ENCODE measurements at places on chromosomes 6 and 20. TPM values are rescaled to one million over a fixed set of nuclear protein-coding genes. Genes with fewer than 3 reads are reported as not detected.

GRCh38 chr6:125858427-125859320, 67.9 kb downstream of the NCOA7 start:
- peak; percentile 69 for DNase-seq
- H3K27ac ChIP-seq: no peak overlapping the region
- H3K4me1 ChIP-seq: no peaks in the 10 kb centered on the region
- H3K36me3 ChIP-seq: no peaks in the 10 kb centered on the region
- H3K4me3 ChIP-seq: no peak overlapping the region

DNA sequence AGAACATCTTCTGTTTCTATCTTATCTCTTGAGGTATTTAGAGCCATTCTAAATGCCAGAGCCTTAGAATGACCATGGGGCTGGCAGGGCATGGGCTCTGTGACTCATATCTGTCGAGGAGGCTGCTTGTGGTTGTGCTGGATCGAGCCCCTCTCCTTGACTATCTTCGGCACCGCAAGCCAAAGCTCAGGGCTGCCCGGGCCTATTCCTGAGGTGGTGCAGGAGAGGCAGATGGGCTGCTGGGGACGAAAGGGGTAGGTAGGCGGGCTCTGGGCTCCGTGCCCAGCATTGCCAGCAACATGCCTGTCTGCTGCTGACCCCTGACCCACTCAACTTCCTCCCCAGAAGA, 89.9 kb downstream of the NOL4L start:
- no peak overlapping the region for H3K4me3 ChIP-seq
- no peaks in the 10 kb centered on the region for H3K36me3 ChIP-seq
- H3K27ac ChIP-seq: no peak overlapping the region
- no peak for DNase-seq

DNA sequence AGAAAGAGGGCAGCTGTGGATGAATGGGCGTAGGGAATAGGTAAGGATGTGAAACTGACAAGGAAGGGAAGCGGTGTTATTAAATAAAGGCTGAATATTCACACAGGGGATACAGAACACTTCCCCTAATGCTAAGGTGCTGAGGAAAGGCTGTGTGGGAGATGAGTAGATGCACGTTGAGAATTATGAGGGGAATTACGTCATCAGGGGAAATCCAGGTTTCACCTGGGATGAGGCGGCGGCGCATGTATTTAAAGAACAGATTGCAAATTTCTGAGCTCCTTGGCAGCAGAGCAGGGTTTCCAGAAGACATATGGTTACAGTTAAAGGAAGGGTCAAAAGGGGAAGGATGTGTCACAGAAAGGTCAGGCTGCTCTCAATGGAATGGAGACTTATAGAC, 28.7 kb upstream of the EDN1 start:
- DNase-seq: no peak
- no peaks in the 10 kb centered on the region for H3K4me1 ChIP-seq
- no peaks in the 10 kb centered on the region for H3K36me3 ChIP-seq
- H3K27me3 ChIP-seq: no peaks in the 10 kb centered on the region
- no peak overlapping the region for H3K4me3 ChIP-seq
- H3K27ac ChIP-seq: no peak overlapping the region

DNA sequence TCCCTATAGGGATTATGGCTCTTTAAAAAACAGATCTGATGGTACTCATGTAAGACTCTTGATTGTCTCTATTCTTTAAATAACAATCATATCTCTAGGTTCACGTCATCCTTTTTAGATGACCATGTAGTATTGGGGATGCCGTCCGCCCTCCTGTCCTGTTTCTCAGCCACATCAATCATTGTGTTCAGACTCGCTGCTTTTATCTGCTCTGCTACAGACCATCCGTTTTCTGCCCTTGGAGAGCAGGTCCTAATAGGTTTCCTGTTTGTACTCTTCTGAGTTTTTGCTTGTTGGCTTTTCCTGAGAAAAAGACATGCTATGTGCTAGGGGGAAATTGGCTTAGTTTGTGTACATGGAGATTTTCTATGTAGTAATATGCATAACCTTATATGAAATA, 76.8 kb downstream of the SASH1 start:
- no peaks in the 10 kb centered on the region for H3K36me3 ChIP-seq
- no peak overlapping the region for H3K27ac ChIP-seq
- no peaks in the 10 kb centered on the region for H3K27me3 ChIP-seq
- DNase-seq: no peak
- no peak overlapping the region for H3K4me3 ChIP-seq

DNA sequence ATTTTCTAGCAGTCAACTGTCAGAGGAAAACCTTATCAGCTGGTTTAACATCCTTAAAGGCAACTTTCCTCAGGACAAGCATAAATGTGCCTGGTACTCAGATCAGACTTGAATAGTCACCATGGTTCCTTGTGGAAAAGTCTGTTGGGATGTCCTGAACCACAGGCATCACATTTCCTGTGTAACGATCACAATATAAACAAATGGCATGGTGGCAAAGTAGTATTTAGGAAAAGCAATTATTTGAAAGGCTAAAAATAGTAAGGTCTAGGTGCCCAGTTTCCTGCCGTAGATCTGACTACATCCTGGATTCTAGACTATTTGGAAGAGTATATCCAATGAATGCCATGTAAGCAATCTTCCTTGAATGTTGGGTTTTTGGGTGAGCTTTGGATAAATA, 271.9 kb upstream of the AGPAT4 start:
- no peaks in the 10 kb centered on the region for H3K4me1 ChIP-seq
- H3K27me3 ChIP-seq: no peaks in the 10 kb centered on the region
- H3K4me3 ChIP-seq: no peak overlapping the region

- peaks cover 10% of the 10 kb centered on the region for H3K4me1 ChIP-seq
- no peak overlapping the region for H3K27ac ChIP-seq
- H3K27me3 ChIP-seq: no peaks in the 10 kb centered on the region
These were observed 12.1 kb downstream of the FOXS1 start for GRCh38 chr20:31833130-31833930.

GRCh38 chr6:7725849-7726415, at the start of gene BMP6:
Gene BMP6 (plus strand): TSS chr6:7726099. CDS start chr6:7726956, 857 bp downstream.
- H3K4me3 ChIP-seq: peak within 1 kb of the TSS; percentile 57
- peak; percentile 83 for DNase-seq
- H3K27me3 ChIP-seq: peaks cover 56% of the 10 kb centered on the region
- no peaks in the 10 kb centered on the region for H3K36me3 ChIP-seq
- peaks cover 8% of the 10 kb centered on the region for H3K4me1 ChIP-seq
- no peak within 1 kb of the TSS for H3K27ac ChIP-seq

DNA sequence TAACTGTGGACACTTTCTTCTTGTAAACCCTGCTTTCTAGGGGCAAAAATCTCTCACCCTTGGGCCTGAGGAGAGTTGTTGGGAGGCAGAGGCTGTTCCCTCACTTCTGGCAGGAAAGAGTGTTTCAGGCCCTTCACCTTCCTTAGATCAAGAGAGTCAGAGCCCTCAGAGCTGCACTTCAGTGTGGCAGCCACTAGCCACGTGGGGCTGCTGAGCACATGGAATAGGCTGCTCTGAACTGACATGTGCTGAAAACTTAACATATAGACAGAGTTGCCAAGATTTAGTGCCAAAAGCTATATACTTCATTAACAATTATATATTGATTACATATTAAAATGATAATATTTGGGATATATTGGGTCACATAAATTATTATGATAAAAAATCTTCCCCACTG, 4.4 kb upstream of the LMBRD1 start:
- DNase-seq: no peak
- H3K36me3 ChIP-seq: no peaks in the 10 kb centered on the region
- no peak overlapping the region for H3K4me3 ChIP-seq
- H3K27me3 ChIP-seq: no peaks in the 10 kb centered on the region
- peaks cover 3% of the 10 kb centered on the region for H3K4me1 ChIP-seq

DNA sequence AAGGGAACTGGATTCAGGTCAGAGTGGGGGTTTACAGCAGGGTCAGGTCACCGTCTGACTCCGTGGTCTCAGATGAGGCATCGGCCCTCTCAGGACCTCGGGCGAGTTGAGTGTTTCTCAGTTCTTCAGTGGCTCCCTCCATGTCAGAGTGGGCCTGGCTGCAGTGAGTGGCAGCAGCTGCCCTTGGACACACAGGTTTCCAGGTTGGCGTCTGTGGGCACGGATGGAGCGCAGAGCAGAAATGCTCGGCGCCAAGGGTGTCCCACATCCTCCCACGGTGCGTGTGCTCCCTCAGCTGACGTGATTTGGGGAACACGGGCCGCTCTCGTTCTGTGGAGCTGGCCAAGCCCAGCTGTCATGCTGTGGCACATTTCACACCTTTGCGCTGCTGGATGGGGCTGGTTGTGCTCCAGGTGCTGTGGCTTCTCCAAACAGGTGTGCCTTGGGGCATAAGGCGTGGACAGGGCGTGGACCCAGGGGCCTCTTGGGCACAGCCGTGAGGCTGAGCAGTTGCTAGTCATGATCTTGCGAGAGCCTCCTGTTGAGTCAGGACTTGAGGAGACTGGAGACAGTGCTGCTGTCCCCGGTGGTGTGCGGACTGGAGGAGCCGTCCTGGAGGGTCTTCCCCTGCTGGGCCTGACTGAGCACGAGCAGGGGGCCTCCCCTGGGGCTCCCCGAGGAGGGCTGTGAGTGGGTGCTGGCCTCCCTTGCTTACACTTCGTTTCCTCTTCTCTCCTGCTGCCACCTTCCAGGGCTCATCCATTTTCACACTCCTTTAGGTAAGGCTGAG, 9.5 kb upstream of the DNAJC5 start:
- H3K36me3 ChIP-seq: peaks cover 43% of the 10 kb centered on the region
- H3K4me1 ChIP-seq: no peaks in the 10 kb centered on the region
- no peak overlapping the region for H3K27ac ChIP-seq
- no peak for DNase-seq
- no peak overlapping the region for H3K4me3 ChIP-seq

GRCh38 chr6:87697581-87698546, 4.2 kb downstream of the AKIRIN2 start:
- no peak for DNase-seq
- H3K27me3 ChIP-seq: no peaks in the 10 kb centered on the region
- H3K27ac ChIP-seq: no peak overlapping the region
- no peaks in the 10 kb centered on the region for H3K36me3 ChIP-seq

DNA sequence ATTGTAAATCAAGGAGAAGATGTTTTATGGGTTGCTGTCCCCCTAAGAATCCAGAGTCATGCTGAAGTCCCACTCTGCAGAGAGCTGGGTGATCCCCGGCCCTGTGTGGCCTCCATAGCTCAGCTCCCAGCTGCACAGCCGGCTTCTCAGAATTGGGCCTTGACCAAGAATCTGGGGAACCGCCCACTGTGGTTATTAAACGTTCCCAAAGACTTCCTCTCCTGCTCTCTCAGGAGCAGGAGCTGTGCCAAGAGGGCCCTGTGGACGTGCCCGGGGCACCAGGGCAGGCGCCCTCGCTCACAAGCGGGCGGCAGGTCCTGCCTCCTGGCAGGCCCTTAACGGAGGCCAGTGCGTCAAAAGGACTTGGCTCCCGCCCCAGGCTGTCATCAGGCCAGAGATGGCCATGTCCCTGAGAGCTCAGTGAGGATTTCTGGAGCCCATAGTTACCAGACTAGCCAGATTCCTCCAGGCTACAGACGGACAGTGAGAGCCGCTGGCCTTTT, 30.4 kb downstream of the ZC3H12D start:
- no peak for DNase-seq
- H3K4me3 ChIP-seq: no peak overlapping the region
- no peaks in the 10 kb centered on the region for H3K4me1 ChIP-seq
- no peaks in the 10 kb centered on the region for H3K36me3 ChIP-seq

DNA sequence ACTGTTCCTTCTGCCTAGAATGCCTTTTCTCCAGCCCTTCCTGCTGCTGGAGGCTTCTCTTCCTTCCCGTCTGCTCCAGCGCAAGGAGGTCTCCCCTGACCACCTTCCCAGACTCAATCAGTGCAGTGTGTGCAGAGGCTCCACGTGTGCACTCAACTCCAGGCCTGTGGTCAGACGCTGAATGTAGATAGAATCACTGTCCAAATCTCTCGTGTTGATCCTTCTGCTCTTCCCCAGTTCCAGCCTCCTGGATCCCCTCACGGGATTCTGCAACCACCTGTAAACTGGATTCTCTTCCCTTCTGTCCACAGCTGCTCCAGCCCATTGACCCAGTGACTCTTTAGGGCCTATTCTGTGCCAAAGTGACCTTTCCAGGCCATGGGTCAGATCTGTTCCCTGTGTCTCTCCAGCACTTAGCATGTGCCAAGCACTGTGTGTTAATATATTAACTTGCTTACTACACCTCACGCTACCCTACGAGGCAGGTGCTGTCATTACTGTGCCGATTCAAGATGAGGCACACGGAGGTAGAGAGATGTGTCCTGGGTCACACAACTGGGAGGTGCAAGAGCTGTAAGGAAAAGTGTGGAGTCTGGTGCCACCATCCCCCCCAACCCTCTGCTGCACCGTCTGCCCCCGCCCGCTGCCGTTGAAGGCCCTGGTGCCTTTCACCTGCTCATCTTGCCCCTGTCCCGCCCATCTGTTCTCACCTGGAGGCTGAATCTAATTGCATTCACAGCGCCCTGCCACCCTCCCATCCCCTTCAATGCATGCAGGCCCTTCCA, 112.2 kb downstream of the SULF2 start:
- H3K4me3 ChIP-seq: no peak overlapping the region
- no peaks in the 10 kb centered on the region for H3K36me3 ChIP-seq
- no peak overlapping the region for H3K27ac ChIP-seq

GRCh38 chr6:111711984-111712752, 106.5 kb upstream of the TRAF3IP2 start:
- H3K4me1 ChIP-seq: peaks cover 6% of the 10 kb centered on the region
- peaks cover 3% of the 10 kb centered on the region for H3K36me3 ChIP-seq
- no peak overlapping the region for H3K27ac ChIP-seq
- H3K27me3 ChIP-seq: no peaks in the 10 kb centered on the region
- H3K4me3 ChIP-seq: no peak overlapping the region

GRCh38 chr6:114304304-114304887, 38.4 kb downstream of the HS3ST5 start:
- H3K36me3 ChIP-seq: no peaks in the 10 kb centered on the region
- no peak overlapping the region for H3K4me3 ChIP-seq
- H3K4me1 ChIP-seq: no peaks in the 10 kb centered on the region
- DNase-seq: no peak

DNA sequence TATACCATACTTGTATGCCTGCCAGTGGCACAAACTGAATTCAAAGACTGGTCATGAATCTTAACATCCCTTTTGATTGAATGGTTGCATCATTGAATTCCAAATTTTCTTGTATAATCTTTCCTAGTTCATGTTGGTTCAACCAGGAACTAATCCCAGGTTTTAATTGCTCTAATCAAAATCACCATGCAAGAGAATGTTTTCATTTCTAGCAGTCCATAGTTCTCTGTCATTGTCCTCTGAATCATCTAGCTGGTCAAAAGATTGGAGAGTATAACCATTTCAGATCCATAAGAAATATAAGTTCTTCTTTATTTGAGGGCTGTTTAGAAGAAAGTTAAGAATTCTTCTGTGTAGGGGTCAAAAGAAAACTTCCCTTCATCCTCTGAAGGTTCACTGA, 57.2 kb downstream of the ZNF292 start:
- no peaks in the 10 kb centered on the region for H3K27me3 ChIP-seq
- no peak for DNase-seq
- no peaks in the 10 kb centered on the region for H3K36me3 ChIP-seq
- H3K27ac ChIP-seq: no peak overlapping the region

- no peak overlapping the region for H3K4me3 ChIP-seq
- no peak for DNase-seq
- H3K36me3 ChIP-seq: no peaks in the 10 kb centered on the region
- no peaks in the 10 kb centered on the region for H3K27me3 ChIP-seq
These were observed 632.7 kb upstream of the PTCHD4 start for GRCh38 chr6:48743738-48744137.

- H3K27me3 ChIP-seq: no peaks in the 10 kb centered on the region
- H3K4me1 ChIP-seq: no peaks in the 10 kb centered on the region
- H3K4me3 ChIP-seq: no peak overlapping the region
- no peak for DNase-seq
- H3K36me3 ChIP-seq: no peaks in the 10 kb centered on the region
- no peak overlapping the region for H3K27ac ChIP-seq
These were observed 2.9 kb upstream of the RAB22A start for GRCh38 chr20:58306421-58307261.

Gene SIRPB1
- total RNA-seq: 0.54 TPM

Gene C6orf52
- total RNA-seq: 1.5 TPM

Gene HLA-DQB2
- not detected for total RNA-seq
